Ovary (tissue), 10 donors: ENCODE measurements at places on chromosomes 2 and 18. TPM values are rescaled to one million over a fixed set of nuclear protein-coding genes. Genes with fewer than 3 reads are reported as not detected.

- no peaks in the 10 kb centered on the region for H3K27me3 ChIP-seq
- H3K4me3 ChIP-seq: no peak overlapping the region
- no peaks in the 10 kb centered on the region for H3K4me1 ChIP-seq
- H3K27ac ChIP-seq: no peak overlapping the region
- no peak for DNase-seq
- H3K36me3 ChIP-seq: no peaks in the 10 kb centered on the region
Observed at GRCh38 chr2:236985761-236986339, 99.8 kb upstream of the COPS8 start.

DNA sequence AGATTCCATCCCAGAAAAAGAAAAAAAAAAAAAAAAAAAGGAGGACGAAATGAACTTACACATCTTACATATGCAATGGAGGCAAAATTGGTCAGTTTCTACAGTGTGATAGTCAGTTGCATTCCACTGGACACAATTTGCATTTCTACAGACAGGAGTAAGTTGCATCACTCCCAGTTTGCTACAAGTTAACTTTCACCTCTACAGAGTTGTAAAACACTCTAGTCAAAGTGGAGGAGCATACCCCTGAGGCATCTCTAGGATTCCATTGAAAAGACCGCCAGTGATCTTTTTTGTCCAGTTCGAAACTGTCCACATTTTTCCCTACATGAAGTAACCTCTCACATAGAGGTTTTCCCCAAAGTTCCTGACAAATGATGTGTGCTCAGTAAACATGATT, 202.8 kb downstream of the VAPA start:
- H3K27ac ChIP-seq: no peak overlapping the region
- no peaks in the 10 kb centered on the region for H3K27me3 ChIP-seq
- no peaks in the 10 kb centered on the region for H3K36me3 ChIP-seq
- H3K4me1 ChIP-seq: peaks cover 15% of the 10 kb centered on the region

DNA sequence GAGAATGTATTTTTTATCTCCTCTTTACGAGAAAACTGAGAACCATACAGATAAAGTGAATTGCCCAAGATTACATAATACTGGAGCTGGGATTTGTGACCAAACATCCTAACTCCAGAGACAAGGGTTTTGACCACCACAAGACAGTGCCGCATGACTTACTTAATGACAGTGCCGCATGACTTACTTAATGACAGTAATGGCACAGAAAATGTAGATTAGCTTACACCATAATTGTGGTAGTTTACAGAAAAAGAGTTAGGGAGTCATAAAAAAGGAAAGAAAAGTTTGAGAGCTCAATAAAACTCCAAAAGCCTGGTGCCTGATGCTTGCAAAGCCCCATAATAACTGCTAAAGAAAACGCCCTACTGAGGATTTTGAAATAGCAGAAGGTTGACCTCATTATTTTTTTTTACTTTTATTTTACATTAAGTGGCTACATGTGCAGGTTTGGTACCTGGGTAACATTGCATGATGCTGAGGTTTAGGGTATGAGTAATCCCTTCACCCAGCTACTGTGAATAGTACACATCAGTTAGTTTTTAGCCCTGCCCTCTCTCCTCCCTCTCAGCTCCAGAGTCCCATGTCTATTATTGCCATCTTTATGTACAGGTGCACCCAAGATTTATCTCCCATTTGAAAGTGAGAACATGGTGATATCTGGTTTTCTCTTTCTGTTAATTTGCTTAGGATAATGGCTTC, 310.0 kb upstream of the UBE2E3 start:
- H3K4me1 ChIP-seq: no peaks in the 10 kb centered on the region
- H3K27ac ChIP-seq: no peak overlapping the region
- DNase-seq: no peak
- H3K36me3 ChIP-seq: no peaks in the 10 kb centered on the region
- H3K4me3 ChIP-seq: no peak overlapping the region
- no peaks in the 10 kb centered on the region for H3K27me3 ChIP-seq

- H3K27ac ChIP-seq: peak overlapping the region; percentile 80
- H3K4me3 ChIP-seq: peak overlapping the region; percentile 94
- H3K27me3 ChIP-seq: no peaks in the 10 kb centered on the region
- H3K36me3 ChIP-seq: no peaks in the 10 kb centered on the region
- H3K4me1 ChIP-seq: peaks cover 3% of the 10 kb centered on the region
Observed at GRCh38 chr2:186486651-186487647, 889 bp downstream of the ZC3H15 start.

GRCh38 chr18:71209944-71210343, 921.1 kb downstream of the SOCS6 start:
- no peaks in the 10 kb centered on the region for H3K36me3 ChIP-seq
- H3K4me3 ChIP-seq: no peak overlapping the region
- DNase-seq: no peak
- H3K4me1 ChIP-seq: no peaks in the 10 kb centered on the region
- no peak overlapping the region for H3K27ac ChIP-seq
- no peaks in the 10 kb centered on the region for H3K27me3 ChIP-seq

- no peak overlapping the region for H3K4me3 ChIP-seq
- H3K27ac ChIP-seq: no peak overlapping the region
- DNase-seq: no peak
- H3K36me3 ChIP-seq: no peaks in the 10 kb centered on the region
- no peaks in the 10 kb centered on the region for H3K27me3 ChIP-seq
Observed at GRCh38 chr18:55300936-55301531, 287.0 kb downstream of the TCF4 start.

GRCh38 chr2:237964194-237964577, 2.6 kb upstream of the UBE2F start:
- no peak overlapping the region for H3K4me3 ChIP-seq
- H3K4me1 ChIP-seq: peaks cover 11% of the 10 kb centered on the region
- H3K36me3 ChIP-seq: no peaks in the 10 kb centered on the region
- DNase-seq: no peak

GRCh38 chr18:9362869-9363268, 28.3 kb downstream of the TWSG1 start:
- H3K27me3 ChIP-seq: no peaks in the 10 kb centered on the region
- no peak overlapping the region for H3K4me3 ChIP-seq
- peaks cover 3% of the 10 kb centered on the region for H3K4me1 ChIP-seq
- H3K27ac ChIP-seq: no peak overlapping the region

- H3K4me3 ChIP-seq: no peak overlapping the region
- DNase-seq: peak; percentile 51
- no peaks in the 10 kb centered on the region for H3K36me3 ChIP-seq
- H3K27ac ChIP-seq: peak overlapping the region; percentile 42
Observed at GRCh38 chr18:62979176-62979575, 263.8 kb downstream of the PHLPP1 start.

MATN3 gene
- total RNA-seq: 0.60 TPM

ALPG gene
- total RNA-seq: not detected

MLPH gene
- 18.5 TPM for total RNA-seq

SH2D6 gene
- total RNA-seq: 0.48 TPM
